Activated CD8-positive, alpha-beta memory T cell treated with anti-CD3 and anti-CD28 coated beads for 1 hour (primary cell): ENCODE measurements at places on chromosomes 1 and 21.
A peak's percentile ranks its signal among the peaks of the same experiment; 100 is the strongest.

GRCh38 chr1:27000817-27001460, 7.4 kb downstream of the TRNP1 start:
- DNase-seq: no peak

GRCh38 chr1:239112101-239112935, 274.1 kb upstream of the CHRM3 start:
- no peak for DNase-seq

DNA sequence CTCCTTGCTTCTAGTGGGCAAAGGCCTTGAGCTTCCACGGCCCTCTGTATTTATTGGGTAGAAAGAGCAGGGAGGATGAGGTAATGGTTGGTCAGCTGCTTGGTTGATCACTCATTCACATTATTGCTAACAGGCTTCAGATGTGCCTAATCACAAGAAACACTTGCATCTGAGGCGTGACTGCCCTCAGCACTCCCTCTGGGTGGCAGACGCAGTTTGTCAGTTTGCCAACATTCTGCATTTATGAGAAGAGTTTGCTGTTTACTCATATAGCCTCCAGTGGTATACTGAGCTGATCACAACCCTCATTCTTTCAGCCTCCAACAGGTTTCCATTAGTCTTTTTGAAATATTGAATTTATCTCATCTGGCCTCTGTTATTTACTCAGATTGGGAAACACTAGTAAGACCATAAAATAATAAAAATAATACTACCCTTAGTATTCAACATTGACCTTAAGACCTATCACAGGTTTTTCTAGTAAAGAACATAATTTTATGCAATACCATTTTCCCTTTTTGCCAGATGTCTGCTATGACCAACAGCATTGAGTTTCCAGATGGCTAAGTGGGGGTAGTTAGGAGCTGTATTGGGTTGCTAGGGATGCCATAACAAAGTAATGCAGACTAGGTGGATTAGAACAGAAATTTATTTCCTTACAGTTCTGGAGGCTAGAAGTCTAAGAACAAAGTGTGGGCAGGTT, 53.3 kb downstream of the PTGFR start:
- no peak for DNase-seq

- DNase-seq: no peak
Observed at GRCh38 chr1:13908128-13908527, 208.1 kb downstream of the PRDM2 start.

- DNase-seq: peak; percentile 24
Observed at GRCh38 chr1:181324797-181325616, 158.3 kb upstream of the CACNA1E start.

GRCh38 chr21:41176846-41177245, 8.9 kb downstream of the BACE2 start:
- DNase-seq: no peak
